ENCODE measurements at places on chromosomes 5 and 9.
A peak's percentile ranks its signal among the peaks of the same experiment; 100 is the strongest.

GRCh38 chr5:169011009-169011408 is 289.9 kb downstream of the SLIT3 start:
- no peak for DNase-seq

- no peak for DNase-seq
Observed at GRCh38 chr5:79689541-79690466, at the start of gene CMYA5. Gene CMYA5 (plus strand): TSS chr5:79689836. CDS start chr5:79689908, 72 bp downstream.

DNA sequence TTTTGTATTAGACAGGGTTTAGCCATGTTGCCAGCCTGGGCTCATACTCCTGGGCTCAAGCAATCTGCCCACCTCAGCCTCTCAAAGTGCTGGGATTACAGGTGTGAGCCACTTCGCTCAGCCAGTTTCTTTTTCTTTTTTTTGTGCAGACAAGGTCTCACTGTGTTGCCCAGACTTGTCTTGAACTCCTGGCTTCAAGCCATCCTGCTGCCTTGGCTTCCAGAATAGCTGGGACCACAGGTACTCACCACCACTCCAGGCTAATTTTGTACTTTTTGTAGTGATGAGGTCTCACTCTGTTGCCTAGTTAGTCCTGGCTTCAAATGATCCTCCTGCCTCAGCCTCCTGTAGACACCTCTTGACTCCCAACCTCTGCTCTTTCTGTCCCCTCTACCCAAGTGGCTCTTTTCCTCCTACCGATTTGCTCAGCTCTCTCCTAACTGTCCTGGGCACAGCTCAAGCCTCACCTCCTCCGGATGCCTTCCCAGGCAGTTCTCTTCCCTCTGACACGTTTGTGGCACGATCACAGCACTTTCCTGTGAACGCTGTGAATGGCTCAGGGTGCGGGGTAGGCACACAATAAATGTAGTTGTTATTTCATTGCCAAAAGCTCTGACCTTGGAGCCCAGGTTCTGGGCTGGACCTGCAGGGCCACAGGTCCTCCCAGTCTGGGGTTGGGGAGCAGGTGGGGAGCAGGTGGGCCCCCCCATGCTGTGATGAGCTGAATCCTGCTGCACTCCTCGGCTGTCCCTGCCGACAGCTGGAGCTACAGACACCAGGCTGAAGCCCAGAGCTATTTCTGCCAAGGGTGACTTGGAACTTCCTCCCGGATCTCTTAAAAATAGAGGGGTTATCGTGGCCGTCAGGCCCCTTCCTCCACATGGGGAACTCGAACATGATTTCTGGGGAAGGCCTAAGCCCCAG is 23.9 kb downstream of the GFI1B start:
- DNase-seq, result peak; percentile 34

DNA sequence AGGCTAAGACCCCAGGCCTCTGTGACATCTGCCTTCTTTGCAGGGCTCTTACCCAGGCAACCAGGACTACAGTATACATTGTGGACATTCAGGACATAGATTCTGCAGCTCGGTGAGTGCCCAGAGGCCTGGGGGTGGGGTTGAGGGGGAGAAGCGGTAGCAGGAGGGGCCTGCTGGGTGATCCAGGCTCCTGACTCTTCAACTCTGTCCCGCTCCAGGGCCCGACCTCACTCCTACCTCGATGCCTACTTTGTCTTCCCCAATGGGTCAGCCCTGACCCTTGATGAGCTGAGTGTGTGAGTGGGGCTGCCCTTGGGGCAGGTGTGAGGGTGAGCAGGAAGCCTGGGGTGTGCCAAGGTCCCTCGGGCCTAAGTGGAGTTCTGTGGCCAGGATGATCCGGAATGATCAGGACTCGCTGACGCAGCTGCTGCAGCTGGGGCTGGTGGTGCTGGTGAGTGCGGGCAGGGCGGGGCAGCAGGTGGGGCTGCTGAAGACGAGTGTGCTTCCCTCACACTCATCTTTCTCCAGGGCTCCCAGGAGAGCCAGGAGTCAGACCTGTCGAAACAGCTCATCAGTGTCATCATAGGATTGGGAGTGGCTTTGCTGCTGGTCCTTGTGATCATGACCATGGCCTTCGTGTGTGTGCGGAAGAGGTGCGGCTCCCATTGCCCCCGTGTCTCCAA is 19.8 kb downstream of the GPRIN1 start:
- no peak for DNase-seq

GRCh38 chr5:68954618-68954910 is 139.2 kb upstream of the SLC30A5 start:
- DNase-seq, result no peak

DNA sequence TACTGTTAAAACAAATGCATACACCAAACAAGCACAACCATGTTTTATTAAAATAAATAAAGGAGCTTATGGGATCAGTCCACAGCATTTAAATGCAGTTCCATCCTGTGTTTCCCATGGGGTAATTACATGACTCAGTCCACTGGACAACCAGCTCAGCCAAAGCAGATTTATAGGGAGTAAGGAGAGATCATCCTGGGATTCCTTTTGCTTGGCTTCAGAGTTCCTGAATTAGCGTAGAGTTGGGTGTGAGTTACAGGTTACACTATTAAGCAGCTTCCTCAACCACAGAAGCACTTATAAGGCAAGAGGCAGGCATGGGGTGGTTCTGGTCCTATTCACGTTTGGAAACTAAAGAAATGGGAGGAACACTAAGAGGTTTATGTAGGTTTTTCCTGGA is 381.1 kb upstream of the ACTBL2 start:
- DNase-seq, result no peak

GRCh38 chr5:132000241-132000490 is 11.3 kb downstream of the ACSL6 start:
- DNase-seq, result no peak

DNA sequence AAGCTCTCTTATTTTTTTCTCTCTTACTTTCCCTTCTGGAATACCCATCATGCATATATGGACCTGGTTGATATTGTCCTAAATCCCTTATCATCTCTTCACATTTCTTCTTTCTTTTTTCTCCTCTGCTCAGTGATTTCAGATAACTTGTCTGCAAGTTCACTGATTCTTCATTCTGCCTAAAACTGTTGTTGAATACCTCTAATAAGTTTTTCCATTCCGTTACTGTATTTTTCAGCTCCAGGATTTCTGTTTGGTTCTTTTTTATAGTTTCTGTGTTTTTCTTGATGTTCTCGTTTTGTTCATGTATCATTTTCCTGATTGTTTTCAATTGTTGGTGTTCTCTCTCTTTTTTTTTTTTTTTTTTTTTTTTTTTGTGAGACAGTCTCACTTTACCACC is 203.7 kb downstream of the COMMD10 start:
- DNase-seq, result peak; percentile 9

DNA sequence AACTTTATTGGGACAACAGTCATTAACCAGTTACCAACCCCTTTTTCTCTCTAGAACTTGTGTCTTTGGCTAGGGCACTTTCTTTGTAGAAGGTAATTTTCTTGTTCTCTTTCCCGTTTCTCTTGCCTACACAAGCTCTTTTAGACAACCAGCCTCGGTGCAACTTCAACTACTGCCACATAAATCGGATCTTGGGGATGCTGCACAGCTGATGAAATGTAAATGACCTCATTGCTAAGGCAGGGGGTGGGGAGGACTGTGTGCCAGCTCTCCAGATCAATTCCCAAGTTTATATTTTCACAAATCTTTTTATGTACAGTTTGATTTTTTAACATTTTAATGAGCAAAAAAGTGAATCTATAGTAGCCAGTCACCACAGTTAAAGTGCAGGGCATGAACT is 157.6 kb downstream of the DENND1A start:
- no peak for DNase-seq

GRCh38 chr9:133837627-133838597 is 99.8 kb upstream of the SARDH start:
- no peak for DNase-seq

- DNase-seq, result no peak
Observed at GRCh38 chr5:115360046-115360685, 63.7 kb upstream of the CCDC112 start.

GRCh38 chr9:113186137-113186755 is 34.8 kb downstream of the FKBP15 start:
- no peak for DNase-seq

- no peak for DNase-seq
Observed at GRCh38 chr9:84314306-84314705, 26.3 kb downstream of the SLC28A3 start.

- peak; percentile 28 for DNase-seq
Observed at GRCh38 chr5:69167493-69167855, 524 bp downstream of the CCNB1 start.

- no peak for DNase-seq
Observed at GRCh38 chr5:8520917-8521316, 652.0 kb downstream of the MTRR start.

GRCh38 chr9:126504086-126504976 is 109.4 kb upstream of the LMX1B start:
- no peak for DNase-seq

- no peak for DNase-seq
Observed at GRCh38 chr9:138063033-138063432, 185.5 kb downstream of the CACNA1B start.

GRCh38 chr9:27441741-27442070 is 82.4 kb upstream of the IFNK start:
- DNase-seq, result no peak

- DNase-seq, result no peak
Observed at GRCh38 chr9:80775530-80775929, 913.8 kb downstream of the TLE1 start.

GRCh38 chr5:89255845-89256463 is 373.0 kb upstream of the MEF2C start:
- DNase-seq, result peak; percentile 36

- no peak for DNase-seq
Observed at GRCh38 chr5:152256580-152256979, 148.5 kb downstream of the NMUR2 start.

GRCh38 chr5:61030163-61030482 is 85.1 kb downstream of the NDUFAF2 start:
- DNase-seq, result no peak

DNA sequence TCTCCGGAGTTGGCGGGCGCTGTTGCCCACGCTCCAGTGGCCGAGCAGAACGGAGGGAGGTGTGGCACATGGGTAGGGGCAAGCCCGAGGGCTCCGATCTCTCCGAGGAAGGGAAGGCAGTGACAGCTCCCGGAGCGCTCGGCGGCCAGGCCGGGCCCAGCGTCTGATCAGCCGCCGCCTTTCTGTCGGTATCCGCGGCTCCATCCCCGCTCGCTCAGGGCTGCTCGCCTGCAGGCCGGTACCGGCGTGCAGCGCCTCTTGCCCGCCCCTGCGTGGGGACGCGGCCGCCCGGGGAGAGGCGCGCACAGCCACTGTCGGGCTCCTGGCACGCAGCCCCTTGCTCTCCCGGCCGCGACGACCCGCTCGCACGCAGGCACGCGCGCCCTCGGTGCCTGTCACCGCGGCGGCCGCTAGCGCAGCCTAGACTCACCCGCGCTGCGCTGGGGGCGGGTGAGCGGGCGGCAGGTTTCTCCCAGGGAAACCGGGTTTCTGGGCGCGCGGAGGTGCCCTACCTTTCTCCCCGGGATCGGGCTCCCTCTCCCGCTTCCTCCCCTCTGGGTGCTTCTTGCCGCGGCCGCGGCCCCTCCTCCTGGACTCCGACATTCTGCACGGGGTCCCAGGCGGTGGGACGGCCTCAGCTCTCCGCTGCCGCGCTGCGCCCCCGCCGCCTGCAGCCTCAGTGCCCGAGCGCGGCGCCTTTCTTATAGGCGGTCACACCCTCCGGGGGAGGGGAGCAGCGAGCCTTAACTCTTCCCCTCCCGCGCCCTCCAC is 108.4 kb downstream of the PSD2 start:
- peak; percentile 14 for DNase-seq

DNA sequence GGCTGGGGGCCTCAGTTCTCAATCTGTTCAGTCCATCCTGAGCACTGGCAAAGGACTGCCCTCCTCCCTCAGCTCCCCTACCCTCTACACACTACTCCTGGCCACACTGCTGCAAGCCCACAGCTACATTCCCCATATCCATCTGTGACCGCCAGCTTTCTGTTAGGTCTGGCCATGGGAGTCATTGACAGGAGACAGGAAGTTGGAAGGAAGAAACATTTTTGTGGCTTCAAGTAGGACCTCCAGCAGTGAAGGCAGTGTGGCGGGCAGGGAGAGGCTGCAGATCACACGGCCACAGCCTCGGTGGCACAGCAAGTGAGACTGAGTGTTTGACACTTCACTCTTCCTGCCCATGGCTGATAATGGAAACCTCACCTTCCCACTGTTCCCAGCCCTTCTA is 55.9 kb downstream of the SECISBP2 start:
- DNase-seq, result peak; percentile 57

DNA sequence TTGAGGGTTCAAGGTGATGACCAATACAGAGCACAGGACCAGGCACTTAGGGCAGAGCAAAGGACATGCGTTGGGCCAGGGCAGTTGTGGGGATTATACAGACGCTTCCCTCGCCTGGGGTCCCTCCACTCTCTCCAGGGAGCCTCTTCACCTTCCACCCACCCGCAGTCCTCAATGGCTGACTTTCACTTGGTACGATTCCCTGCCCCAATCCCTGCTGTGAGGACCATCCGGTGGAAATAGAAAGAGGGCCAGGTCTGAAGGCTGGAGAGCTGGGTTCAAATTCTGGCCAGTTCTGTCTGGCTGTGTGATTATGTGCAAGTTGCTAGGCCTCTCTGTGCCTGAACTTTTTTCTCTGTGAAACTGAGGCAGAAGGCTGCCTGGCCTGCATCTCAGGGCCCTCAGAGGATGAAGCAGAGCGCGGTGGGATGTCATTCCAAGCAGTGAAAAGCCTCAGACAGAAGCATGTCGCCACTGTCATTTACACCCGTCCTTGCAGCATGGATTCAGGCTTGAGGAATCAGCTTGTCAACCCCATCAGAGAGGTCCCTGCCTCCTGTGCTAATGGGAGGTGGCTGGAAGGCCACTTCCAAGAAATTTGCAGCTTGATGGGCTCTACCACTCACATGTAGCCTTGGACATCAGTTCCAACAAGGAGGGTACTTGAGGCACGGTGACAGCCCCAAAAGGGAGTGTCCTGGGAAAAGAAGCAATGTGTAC is 206.6 kb upstream of the IER5L start:
- no peak for DNase-seq

DNA sequence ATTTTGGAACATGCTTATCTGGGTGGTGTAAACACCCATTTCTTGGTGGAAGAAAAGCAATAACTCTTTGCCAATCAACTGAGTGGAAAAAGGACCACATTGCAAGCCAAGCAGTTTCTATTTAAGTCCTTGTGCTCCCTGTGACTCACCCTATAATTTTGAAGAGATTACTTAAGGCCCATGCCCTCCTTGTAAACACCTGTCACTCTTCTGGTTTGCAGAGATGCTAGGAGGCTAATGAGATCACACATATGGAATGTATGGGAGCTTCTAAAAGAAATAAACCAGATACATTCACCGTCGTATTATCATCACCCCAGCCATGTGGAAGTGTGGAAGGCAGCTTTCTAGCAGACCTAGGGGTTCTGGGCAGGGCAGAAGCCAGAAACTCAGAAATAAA is 337.1 kb downstream of the GADD45G start:
- DNase-seq, result no peak

Data from KBM-7 (cell line).